NAMALWA (cell line): ENCODE measurements at places on chromosomes 13 and 19.

- DNase-seq = no peak
These were observed at the start of gene CDC42EP5 for GRCh38 chr19:54473071-54473891. Gene CDC42EP5, minus strand, starts transcription at chr19:54473296. Its CDS starts 7,749 bp downstream, at chr19:54465547.

GRCh38 chr13:50531917-50532899, 311.3 kb downstream of the DLEU7 start:
- peak; percentile 33 for DNase-seq

- no peak for DNase-seq
These were observed 139.7 kb downstream of the SLITRK6 start for GRCh38 chr13:85659493-85659892.

- DNase-seq = peak; percentile 43
These were observed 43.1 kb downstream of the ZNF611 start for GRCh38 chr19:52691737-52692136.

GRCh38 chr13:93721483-93721882, 494.9 kb downstream of the GPC6 start:
- no peak for DNase-seq

DNA sequence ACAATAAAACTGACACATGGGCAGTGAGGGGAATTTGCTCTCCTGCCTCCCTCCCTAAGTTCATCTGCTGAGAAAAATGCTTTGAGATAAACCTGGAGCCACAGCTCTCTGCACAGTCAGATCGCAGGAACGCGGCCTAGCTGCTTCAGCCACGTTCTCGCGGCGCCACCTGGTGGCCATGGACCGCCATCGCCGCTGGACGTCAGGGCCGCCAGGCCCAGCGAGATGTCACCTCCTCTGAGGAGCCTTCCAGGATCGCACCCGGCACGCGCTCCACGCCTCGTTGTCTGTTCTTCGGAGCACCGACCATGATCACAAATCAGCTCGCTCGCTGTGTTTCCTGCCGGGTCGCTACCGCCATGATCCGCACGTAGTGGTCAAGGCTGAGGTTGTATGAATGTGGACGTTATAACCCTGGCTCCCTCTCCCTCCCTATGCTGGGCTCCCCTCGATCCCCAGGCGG, 20.6 kb upstream of the USP29 start:
- peak; percentile 61 for DNase-seq

- no peak for DNase-seq
These were observed 3.8 kb downstream of the UBL3 start for GRCh38 chr13:29846475-29847256.

DNA sequence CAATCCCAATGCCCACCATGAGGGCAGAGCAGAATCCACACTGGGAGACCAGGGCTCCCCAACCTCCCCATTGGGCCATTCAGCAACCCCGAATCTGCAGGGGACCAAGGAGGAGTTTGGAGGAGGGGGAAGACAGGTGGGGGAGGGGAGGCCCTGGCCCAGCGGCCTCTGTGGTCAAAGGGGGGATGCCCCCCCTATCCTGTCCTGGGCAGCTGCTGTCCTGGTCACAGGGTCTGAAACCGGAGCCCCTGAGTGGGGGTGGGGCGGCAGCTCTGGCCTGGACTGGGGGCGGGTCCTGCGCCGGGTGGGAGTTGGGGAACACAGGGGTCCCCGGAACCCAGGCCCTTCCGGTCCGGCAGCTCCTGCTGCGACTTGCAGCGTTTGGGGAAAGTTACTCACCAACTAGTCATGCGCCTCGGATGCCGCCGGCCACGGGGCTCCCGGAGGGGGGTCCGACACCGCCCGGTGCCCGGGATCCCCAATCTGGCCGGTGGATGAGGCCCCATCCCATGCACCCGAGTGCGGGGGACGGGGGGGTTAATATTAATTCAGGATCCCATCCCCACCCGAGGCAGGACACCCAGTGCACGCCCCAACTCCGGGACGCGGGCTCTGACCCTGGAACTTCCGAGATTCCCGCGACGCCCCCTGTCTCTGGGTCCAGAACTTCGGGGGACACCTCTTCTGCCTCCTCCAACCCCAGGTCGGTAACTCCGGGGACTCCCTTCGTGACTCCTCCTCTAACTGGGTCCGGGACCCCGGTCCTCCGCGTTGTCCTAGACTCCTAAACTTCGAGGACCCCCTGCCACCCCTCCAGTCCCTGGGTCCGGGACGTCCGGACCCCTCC, 872 bp downstream of the HOMER3 start:
- DNase-seq = no peak

DNA sequence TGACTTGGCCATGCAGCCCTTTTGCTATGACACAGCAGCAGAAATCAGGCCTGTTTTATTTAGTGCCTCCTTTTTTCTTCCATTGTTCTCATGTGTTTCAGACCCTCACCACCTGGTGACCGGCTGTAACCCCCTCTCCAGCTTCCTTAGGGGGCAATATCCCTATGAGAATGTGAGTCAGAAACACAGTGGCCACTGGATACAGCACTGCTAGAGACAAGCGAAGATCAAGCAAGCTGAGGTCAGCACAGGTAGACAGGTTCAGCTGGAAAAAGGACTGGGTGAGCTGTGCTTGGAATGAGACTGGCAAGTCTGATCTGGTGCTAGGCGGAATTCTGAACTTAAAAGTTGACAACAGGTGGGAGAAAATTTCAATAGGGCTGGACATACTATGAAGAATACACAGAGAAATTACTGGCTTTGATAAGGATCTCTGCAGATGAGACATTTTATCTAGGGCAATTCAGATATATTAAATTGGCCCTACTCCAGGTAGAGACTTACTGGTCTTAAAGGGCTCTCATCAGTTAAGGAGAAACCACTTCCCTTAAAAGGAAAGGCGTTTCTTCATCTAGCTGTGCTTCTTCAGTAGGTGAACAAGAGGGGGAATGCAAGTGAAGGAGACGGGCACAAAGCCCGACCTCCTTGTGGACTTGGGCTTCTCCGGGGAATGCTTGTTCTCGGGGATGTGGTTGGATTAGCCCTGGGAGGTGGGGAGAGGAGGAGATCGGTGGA, 83.3 kb downstream of the ERCC5 start:
- no peak for DNase-seq

DNA sequence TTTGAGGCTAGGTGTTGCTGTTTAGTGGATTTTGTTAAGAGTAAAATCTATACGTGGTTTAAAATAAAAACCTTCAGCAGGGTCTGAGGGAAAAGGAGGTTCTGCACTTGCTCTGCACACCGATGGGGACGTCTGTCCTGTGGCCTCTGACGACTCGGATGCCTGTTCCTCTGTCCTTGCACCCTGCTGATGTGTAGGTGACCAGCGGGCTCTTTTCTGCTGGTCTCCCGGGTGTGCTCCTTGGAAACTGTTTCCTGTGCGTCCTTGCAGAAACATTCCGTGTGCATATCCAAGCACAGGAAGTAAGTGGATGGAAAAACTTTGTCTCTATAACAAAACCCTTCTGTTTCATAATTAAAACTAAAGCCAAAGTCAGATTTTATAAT, 3.8 kb downstream of the ATP4B start:
- DNase-seq = no peak

DNA sequence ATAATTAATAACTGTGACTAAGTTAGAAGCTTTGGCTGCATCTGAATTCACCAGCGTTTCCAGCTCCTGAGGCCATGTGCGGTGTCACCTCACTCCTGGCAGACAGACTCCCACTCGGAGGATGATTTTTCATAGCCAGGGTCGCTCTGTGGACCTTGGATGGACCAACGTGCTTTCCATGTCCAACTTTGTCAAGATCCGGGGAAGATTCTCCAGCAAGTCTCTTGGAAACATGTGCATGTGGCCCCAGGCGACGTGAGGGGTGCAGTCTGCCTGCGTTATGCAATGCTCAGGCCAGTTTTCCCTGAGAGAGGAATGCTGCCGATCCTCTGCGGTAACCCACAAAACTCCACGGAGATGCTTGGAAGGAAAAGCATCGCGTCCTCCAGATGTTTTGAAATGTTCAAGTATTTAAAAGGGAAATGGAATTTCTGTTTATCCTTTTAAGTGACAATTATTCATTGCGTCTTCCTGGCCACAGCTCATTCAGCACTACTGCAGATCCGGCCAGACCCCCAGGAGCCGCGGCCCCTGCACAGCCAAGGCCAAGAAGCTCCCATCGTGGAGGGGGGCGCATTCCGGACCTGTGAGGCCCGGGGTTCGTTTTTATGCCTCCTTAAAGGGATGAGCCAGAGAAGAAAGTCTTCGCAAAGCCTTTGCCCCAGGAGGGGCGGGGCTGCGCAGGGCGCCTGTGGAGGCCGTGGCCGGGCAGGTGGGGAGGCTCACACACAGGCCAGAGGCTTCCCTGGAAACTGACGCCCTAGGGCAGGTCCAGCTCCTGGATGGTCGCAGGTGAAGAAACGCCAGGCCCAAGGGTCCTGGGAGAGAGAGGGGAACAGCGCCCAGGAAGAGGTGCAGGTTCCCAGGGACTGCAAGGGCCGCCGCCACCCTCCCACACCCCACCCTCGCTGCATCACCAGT, 46.0 kb downstream of the C13orf46 start:
- DNase-seq = no peak

DNA sequence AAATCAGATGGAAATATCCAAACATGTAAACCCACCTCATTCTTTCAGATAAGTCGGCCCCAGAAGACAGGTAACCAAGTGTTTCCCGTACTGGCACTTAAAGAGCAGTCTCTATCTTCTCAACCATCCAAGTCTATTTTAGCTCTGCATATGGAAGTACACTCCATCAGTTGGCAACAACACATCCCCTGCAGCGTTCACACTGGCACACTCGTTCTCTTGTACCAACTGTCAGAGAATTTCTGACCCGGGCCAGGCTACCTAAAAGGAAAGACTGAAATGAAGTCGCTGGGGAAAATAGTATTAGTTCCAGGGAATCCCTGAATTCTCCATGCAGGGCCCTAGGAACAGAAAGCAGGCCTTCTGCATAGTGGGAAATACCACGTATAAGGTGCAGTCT, 109.3 kb downstream of the RXFP2 start:
- DNase-seq = no peak

DNA sequence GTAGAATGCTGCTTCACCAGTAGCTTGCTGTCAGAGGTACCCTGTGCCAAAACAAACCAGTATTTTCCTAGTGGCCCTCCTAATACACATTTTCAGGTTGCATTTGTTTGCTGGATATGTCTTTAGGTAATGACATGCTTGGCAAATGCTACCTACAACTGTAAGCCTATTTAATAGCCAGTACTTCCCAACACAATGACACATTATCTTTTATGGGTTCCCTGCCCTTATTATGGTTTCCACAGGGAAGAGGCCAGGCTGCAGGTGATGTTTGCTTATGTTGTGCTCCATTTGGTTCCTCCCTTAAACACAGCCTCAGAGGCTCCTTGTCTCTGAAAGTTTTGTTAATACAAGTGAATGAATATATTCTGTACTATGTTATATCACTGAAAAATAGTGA, 24.7 kb downstream of the FRY start:
- DNase-seq = no peak

DNA sequence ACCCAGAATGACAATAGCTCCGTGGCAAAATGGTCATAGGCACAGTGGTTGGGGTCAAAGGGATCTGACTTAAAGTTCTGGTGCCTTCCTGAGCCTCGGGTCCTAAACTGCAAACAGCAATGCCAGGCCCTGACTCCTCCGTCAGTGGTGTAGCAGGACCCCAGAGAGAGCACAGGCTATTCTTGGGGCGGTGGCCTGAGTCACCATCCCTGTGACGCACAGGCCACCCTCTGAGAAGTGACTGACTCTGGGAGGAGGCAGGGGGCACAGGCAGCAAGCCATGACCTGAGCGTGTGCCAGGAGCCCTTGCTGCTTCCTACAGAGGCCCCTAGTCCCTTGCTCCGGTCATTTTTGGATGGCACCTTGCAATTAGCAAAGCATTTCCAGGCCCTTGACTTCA, 18.7 kb downstream of the PLVAP start:
- DNase-seq = no peak

DNA sequence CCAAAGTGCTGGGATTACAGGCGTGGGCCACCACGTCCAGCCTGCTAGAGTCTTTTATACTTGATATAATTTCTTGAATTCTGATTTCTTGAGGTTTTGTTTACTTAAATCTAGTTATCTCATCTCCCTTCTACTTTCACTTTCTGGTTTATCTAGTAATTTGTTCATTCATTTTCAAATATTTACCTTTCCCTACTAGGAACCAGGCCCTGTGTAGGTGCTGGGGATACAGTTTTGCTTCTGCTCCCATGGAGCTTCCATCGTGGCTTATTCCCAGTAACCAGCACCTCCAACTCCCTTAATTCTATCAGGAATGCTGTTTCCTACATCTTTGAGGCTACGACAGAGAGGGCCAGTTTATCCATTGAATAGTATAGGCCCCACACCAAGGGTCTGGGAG, 24.1 kb upstream of the TRIM13 start:
- DNase-seq = no peak
